Naive thymus-derived CD4-positive, alpha-beta T cell (primary cell): ENCODE measurements at places on chromosomes 2 and 18.

GRCh38 chr2:144364944-144365738 lies 154.8 kb downstream of the ZEB2 start:
- no peak for DNase-seq

GRCh38 chr2:60644951-60645350 lies 91.5 kb upstream of the BCL11A start:
- DNase-seq: no peak

- no peak for DNase-seq
Measured at GRCh38 chr2:227010433-227010832, 153.6 kb downstream of the COL4A4 start.

GRCh38 chr18:76494231-76495005 lies 624 bp downstream of the ZNF516 start:
- peak; percentile 19 for DNase-seq

DNA sequence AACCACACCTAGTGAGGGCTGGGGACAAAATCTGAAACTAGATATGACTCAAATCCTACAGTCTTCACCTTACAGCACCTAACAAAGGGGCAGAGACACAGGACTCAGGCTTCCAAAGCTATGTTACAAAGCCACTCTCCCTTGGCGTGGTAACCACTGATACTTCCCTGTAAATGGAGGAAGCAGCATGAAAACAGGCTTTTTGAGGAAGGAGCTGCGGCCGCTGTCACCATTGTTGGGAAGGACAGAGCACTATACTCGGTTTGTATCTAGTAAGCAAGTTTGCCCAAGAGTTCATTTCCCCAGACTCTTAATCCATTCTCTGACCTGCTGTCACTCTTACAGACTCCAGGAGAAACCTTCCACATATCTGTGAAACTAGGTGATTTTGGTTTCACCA lies 60.3 kb downstream of the LONRF2 start:
- DNase-seq: no peak

GRCh38 chr18:8893628-8894231 lies 188.4 kb downstream of the MTCL1 start:
- no peak for DNase-seq

GRCh38 chr2:224780106-224780505 lies 63.9 kb upstream of the CCDC195 start:
- no peak for DNase-seq

- no peak for DNase-seq
Measured at GRCh38 chr2:196274387-196274809, 103.0 kb upstream of the STK17B start.

GRCh38 chr2:201483342-201483741 lies 31.8 kb downstream of the STRADB start:
- DNase-seq: no peak

DNA sequence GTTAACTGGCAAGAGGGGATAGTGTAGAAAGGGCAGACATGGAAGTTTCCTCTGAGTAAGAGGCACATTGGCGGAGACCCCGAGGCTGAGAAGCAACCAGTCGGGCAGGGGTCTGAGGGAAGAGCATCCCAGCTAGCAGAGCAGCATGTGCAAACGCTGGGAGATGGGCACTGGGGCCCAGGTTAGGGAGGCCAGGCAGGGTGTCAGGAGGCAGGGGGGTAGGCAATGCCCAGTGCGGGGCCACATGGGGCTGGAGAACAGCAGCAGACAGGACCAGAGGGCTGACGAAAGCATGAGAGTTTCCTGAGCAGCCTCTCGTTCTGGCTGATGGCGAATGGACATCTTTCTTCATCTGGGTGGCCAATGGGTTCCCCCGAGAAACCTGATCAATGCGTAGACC lies 88.2 kb downstream of the INPP5D start:
- no peak for DNase-seq

- no peak for DNase-seq
Measured at GRCh38 chr2:169562519-169562918, 11.1 kb downstream of the FASTKD1 start.

- DNase-seq: no peak
Measured at GRCh38 chr2:144322379-144322778, 197.5 kb downstream of the ZEB2 start.

GRCh38 chr2:233060980-233061590 lies 943 bp downstream of the INPP5D start:
- DNase-seq: no peak

DNA sequence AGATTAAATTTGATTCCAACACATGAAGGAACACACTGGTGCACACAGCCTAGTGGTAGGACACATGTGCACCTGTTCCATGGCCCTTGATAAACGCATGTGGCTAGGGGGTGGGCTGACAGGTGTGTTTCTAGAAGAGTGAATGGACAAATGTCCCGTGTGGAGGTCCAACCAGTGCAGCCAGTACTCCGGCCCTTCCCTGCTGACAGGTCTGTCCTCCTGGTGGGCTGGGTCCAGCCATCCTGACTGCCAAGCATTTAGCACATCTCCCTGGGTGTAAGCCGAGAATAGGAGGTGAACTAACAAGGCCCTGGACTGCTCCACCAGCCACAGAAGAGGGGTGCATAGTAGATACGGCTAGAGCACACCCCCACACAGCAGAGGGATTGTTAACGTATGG lies 258.7 kb upstream of the RAB6C start:
- no peak for DNase-seq

GRCh38 chr2:143885461-143885860 lies 634.5 kb downstream of the ZEB2 start:
- no peak for DNase-seq

GRCh38 chr2:197215748-197216360 lies 94.7 kb downstream of the ANKRD44 start:
- DNase-seq: no peak

GRCh38 chr2:137912371-137912770 lies 51.9 kb upstream of the HNMT start:
- DNase-seq: no peak

GRCh38 chr2:15147591-15147990 lies 413.5 kb downstream of the NBAS start:
- no peak for DNase-seq

DNA sequence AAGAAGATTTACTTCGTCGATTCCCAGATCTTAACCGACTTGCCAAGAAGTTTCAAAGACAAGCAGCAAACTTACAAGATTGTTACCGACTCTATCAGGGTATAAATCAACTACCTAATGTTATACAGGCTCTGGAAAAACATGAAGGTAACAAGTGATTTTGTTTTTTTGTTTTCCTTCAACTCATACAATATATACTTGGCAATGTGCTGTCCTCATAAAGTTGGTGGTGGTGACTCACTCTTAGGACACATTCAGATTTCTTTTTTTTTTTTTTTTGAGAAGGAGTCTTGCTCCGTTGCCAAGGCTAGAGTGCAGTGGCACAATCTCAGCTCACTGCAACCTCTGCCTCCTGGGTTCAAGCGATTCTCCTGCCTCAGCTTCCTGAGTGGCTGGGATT lies 26.8 kb downstream of the MSH2 start:
- DNase-seq: no peak

DNA sequence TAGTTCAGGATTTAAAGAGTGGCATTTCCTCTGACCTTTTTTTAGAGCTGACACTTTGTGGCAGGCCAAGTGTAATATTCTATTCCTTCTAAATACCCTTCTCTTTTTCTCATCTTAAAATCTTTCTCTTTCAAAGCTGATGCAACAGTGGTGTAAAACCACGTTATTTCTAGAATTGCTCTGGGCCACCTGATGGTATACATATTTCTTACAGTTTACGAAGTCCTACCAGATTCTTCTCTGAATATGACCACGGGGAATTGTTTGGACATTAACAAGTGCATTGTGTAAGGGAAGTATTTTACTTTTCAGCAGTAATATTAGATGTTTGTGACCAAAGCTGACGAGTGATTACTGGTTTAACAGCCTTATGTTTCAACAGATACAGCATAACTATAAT lies 109.9 kb downstream of the PTPRM start:
- DNase-seq: no peak

- DNase-seq: no peak
Measured at GRCh38 chr2:17515652-17516051, 2.6 kb downstream of the RAD51AP2 start.

DNA sequence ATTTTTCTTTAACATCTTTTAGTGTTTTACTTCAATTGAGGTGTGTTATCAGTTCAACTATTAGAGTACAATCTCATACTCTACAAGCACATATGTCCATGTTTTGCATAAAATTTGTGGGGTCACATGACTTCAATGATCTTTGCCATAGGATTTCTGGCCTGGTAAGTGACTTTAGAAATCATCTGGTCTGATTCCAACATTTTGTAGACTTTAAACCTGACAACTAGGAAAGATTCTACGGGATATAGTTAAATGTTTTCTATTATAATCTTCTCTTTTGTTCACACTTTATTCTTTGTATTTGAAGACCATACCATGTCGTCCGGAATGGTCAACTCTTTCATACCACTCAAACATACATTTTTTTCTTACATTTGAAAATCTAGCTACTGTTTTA lies 62.0 kb upstream of the NEUROD1 start:
- DNase-seq: no peak

- DNase-seq: no peak
Measured at GRCh38 chr2:140603416-140603815, 1527.4 kb downstream of the LRP1B start.

- no peak for DNase-seq
Measured at GRCh38 chr2:37527361-37527760, 144.1 kb downstream of the CDC42EP3 start.
